Stimulated activated CD4-positive, alpha-beta T cell treated with anti-CD3 and anti-CD28 coated beads, Interleukin-15, amount 100 ng/mL, for 48 hours (primary cell): ENCODE measurements at places on chromosomes 2 and 18.

GRCh38 chr18:77557046-77557587 lies 307.5 kb downstream of the GALR1 start:
- no peak for DNase-seq

GRCh38 chr18:73288813-73289212 lies 421.0 kb upstream of the NETO1 start:
- DNase-seq, result no peak

- DNase-seq, result no peak
Measured at GRCh38 chr18:10213526-10213925, 240.9 kb upstream of the APCDD1 start.

- no peak for DNase-seq
Measured at GRCh38 chr2:225184948-225185347, 142.7 kb upstream of the DOCK10 start.

GRCh38 chr2:40773291-40773690 lies 321.4 kb upstream of the SLC8A1 start:
- no peak for DNase-seq

DNA sequence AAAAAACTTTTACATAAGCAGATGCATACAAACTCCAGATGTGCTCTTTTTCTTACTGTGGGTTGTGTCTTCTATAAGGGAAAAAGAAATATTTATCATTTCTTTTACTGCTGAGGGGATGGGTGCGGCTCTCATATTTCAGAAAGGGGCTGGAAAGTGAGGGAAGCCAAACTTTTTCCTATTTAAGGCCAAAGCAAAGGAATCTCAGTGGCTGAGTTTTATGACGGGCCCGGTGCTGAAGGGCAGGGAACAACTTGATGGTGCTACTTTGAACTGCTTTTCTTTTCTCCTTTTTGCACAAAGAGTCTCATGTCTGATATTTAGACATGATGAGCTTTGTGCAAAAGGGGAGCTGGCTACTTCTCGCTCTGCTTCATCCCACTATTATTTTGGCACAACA lies at the start of gene COL3A1:
COL3A1 (plus strand) TSS at position 210 of the 400 bp plus-strand sequence; CDS start at position 327, 117 bp downstream.
- no peak for DNase-seq

GRCh38 chr18:32910694-32911296 lies 138.0 kb upstream of the KLHL14 start:
- DNase-seq, result no peak

DNA sequence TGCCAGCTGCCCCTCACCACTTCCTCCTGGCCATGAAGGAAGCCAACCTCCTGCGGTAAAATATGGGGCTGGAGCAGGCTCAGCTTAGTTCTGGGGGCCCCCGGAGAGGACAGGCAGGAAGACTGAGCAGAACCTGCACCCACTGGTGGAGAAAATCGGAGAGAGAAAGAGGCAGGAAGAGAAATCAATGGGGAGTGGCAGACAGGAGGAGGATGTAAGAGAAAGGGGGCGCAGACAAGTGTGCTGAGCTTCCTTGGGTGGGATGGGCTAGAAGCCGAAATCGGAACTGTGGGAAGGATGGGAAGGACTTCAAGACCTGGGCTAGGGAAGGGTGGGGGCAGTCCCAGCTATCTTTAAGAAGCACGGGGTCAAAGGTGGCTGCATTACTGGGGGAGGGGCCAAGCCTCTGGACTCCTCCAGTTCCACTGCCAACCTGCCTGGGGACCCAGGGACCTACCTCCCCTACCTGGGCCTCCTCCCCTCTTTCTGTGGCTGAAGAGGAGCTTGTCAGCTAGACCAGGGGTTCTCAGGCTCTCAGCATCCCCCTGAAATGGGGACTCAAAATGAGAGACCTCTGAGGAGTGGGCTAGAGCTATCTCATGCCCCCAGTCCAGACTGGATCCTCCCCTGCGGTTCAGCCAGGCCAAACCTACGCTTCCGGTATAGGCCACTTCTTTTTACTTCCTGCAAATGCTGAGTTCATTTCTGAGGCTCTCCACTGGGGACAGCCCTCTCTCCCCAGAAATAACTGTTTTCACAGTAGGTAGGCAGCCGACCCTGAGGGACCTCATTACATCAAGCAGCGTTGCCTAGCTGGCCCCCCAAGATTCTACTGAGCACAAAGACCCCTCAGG lies 33.6 kb upstream of the B3GNT7 start:
- no peak for DNase-seq

DNA sequence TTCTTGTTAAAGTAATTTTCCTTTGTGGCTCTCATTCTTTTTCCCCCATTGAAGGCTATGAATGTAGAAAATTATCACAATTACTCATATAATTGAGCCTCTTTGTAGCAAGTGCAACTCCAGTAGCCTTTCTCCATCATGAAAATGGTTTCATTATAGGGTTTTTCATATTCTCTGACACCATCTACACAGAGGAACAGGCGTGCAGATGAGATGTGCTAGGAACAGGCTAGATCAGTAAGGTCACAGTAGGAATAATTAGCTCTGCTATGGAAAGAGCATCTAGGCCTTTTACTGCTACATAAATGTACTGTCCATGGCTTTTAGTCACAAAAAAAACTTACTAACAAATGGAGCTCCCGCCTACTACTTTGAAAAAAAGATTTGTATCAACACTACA lies 12.6 kb upstream of the DLX1 start:
- DNase-seq, result no peak

DNA sequence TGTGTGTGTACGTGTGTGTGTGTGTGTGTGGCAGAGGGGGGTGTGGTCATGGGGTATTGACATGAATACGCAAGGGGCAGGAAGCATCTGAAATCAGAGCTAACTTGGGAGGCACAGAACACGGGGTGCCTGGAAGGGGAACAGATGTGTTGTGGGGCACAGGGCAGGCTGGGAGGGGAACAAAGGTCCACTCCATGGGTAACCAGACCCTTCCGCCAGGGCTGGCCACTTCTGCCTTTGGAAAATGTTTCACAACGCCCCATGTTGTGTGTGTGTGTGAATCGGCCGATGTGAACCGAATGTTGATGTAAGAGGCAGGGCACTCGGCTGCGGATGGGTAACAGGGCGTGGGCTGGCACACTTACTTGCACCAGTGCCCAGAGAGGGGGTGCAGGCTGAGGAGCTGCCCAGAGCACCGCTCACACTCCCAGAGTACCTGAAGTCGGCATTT lies at the start of gene SLC11A1:
SLC11A1 (plus strand) TSS at position 358 of the 451 bp plus-strand sequence. CDS start 96 bp downstream, outside the sequence.
- no peak for DNase-seq

DNA sequence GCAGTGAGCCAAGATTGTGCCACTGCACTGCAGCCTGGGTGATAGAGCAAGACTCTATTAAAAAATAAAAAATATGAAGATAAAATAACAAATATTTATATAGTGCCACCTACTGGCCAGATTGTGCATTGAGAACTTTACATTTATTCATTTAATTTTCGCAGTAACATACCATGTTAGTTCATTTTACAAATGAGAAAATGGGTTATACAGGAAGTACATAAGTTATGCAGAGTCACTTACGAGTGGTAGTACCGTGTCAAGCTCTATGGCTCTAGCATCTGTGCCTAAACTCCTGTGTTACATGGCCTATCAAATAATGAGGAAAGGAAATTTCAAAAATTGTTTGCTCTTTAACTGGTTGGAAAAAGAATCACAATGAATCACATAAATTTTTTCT lies 27.9 kb downstream of the RIF1 start:
- no peak for DNase-seq

- DNase-seq, result no peak
Measured at GRCh38 chr2:98912221-98912851, 23.7 kb downstream of the CRACDL start.

- no peak for DNase-seq
Measured at GRCh38 chr2:96856776-96857666, 795 bp downstream of the ANKRD39 start.

DNA sequence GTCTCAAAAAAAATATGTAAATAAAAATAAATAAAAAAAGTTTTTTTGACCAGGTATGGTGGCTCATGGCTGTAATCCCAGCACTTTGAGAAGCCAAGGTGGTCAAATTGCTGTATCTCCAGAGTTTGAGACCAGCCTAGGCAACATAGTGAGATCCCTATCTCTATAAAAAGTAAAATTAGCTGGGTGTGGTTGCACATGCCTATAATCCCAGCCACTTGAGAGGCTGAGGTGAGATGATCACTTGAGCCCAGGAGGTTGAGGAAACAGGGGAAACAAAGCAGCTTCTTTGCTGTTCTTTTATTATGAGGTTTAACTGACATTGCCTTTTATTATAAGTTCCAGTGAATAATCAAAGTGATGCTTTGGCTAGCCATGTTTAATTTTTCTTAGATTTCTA lies 25.0 kb downstream of the ACTR2 start:
- DNase-seq, result no peak

DNA sequence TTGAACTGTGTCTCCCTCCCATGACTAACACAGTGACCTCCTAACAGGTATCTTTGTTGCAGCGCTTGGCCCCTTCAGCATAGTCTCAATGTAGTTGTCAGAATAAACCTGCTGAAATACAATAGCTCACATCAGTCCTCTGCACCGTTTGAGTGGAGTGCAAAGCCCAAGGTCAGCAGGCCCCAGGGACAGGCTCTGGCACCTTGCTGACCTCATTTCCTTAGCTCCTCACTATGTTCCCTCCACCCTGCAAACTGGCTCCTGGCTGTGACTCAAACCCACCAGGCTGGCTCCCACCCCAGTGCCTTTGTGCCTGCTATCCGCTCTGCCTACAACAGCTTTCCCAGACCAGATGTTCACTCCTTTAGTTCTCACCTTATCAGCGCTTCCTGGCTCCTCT lies 146.7 kb downstream of the LRATD1 start:
- no peak for DNase-seq

- no peak for DNase-seq
Measured at GRCh38 chr2:58289029-58289428, 47.9 kb upstream of the FANCL start.

DNA sequence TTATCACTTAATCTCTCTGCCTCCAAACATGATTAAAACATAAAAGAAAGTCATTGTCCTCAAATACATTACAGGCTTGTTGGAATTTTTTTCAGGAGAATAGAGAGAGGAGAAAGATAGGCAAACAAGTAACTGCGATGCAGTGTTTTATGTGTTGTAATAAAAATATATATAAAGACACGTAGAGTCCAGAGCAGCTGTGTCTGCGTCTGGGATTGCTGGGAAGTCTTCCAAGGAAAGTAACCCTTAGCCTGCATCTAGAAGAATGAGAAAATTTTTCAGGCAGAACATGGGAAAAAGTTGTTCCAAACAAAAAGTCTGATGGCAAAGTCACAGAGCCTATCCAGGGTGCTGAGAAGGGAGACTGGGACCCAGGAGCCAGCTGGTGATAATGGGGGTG lies 91.8 kb upstream of the ST6GAL2 start:
- DNase-seq, result no peak

DNA sequence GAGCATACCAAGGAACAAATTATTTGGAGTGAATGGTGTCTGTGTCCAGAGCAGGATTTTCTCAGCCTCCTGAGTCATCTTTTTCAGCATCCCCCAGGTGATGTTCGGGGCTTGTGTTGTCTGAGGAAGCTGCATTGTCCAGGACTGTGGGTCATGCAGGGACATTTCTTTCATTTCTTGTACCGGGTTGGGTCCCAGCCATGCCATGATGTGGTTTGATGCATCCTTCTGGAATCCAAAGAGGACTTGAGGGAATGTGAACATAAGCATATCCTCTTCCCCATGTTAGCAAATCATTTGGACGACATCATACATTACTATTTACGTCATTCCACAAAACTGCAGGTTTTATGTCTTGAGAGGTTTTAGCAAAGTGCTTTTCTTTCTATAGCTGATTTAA lies 797.8 kb downstream of the CCDC85A start:
- no peak for DNase-seq

DNA sequence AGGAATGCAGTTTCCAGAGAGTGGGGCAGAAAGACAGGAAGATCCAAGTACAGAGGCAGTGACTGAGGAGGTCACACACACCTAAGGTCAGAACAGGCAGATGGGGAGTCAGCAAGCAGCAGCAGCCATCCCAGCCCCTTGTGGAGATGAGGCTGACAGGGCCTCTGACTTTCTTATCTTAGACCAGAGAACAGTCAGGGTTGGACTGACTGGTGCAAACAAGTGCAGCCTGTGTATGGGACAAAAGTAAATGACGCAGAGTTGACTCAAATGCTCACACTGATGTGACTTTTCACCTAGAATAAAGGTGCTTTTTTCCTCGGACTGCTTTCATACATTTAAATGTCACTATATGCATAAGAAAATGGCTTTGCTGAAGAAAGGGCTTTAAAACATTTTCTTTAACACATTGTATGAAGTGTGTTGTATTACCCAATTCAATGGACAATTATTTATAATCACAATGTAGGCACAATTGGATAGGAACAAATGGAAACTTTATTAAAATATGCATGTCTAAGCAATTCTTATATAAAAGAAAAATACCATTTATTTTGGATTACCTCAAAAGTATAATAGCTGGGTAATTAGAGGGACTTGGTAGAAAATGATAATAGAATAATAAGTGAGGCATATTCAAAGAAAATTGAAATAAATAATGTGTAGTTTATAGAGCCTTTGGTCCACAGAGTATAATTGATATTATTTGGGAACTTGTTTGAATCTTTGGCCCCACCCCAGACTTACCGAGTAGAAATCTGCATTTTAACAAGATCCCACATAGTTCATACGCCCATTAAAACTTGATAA lies 1321.5 kb upstream of the CELF4 start:
- no peak for DNase-seq

- DNase-seq, result no peak
Measured at GRCh38 chr18:830315-830901, 18.4 kb upstream of the YES1 start.

DNA sequence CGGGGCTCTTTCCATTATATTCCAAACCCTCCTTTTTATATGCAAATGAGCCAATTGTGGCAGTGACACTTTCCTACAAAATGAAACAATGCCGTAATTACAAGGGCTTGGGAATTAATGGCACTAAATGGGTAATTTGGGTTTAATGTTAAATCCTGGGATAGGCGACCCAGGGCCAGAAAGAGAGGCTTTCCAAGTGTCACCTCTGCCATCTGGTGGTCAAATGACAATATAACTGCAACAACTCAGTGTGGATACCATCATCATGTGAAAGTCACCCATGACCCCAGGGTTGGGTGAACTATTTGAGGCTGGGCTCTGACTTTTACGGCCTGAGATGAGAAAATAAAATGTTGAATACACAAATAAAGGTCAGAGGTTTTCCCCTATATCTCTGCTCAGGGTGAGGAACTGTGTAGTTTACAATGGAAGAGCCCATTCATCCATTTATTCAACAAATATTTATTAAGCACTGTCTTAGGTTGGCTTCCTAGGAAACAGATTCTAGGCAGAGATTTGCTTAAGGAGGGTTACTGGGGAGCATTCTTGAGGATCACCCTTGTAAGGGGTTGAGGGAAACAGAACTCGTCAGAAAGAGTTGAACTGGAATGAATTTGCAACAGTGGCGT lies 13.6 kb upstream of the THADA start:
- DNase-seq, result peak; percentile 16

- DNase-seq, result no peak
Measured at GRCh38 chr18:9613550-9614400, 584 bp downstream of the PPP4R1 start.

DNA sequence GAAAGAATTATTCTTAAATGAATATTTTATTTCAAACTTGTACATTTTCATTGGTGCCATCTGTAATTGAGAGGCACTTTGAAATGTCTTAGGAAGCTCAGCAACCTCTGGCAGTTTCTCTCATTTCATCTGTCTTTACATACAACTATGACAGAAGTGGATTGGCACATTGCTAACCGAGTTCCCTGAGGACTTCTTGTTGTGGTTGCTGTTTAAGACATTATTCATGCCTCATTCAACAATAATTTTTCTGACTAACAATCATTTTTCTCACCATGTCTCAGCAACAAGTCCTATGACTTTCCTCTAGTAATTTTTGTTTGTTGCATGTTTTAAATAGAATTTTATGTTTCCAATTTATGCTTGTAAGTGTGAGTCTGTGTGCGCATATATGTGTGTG lies 284.0 kb upstream of the CWC22 start:
- DNase-seq, result no peak
